ENCODE measurements at places on chromosomes 5 and 9.

DNA sequence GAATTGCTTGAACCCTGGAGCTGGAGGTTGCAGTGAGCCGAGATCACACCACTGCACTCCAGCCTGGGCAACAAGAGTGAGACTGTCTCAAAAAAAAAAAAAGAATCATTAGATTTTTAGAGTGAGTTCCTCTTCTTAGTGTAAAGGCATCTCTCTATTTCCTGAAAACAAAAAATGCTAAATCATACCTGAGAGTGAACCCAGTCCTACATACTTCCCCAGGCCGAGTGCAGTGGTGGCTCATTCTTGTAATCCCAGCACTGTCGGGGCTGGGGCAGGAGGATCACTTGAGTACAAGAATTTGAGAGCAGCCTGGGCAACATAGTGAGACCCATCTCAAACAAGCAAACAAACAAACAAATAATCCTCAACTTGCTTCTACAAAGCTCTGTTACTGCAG, 38.2 kb upstream of the LPAR1 start:
- DNase-seq, result no peak

GRCh38 chr5:68334553-68334886, 119.0 kb downstream of the PIK3R1 start:
- DNase-seq, result no peak

- no peak for DNase-seq
Observed at GRCh38 chr5:176624938-176625337, 5.4 kb downstream of the SNCB start.

DNA sequence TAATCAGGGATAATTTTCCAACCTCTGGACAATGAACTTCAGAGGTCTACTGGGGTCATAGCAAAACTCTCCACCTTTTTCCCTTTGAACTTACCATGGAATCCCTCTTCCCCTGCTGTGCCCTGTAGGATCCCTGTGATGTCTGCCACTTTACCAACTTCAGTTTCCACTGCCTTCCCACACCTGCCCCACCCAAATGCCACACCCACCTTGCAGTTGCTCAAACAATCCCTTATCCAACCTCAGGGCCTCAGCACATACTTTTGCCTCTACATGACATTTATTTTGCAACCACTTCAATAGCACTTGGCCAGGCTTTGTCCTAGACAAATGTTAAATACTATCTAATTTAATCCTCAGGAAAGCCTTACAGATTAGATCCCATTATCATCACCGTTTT, 463.7 kb upstream of the WWC1 start:
- DNase-seq, result no peak

DNA sequence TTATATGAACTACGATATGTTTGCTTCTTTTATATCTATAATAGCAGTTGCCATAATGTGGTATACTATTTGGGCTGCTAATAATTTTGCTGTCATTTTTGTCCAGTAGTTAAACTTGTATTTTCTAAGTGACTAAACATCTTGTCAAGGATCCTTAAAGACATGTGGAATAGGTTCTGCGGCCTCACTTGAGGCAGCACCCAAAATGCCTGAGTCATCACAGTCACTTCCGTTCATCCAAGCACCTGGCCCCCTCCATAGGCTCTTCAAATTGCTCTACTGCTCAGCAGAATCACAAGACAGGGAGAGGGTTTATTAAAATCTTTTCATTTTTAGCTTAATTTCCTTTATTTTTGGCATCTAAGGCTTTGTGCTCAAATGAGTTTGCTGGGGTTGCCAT, 259.1 kb downstream of the AOPEP start:
- no peak for DNase-seq

GRCh38 chr9:124398191-124398935, 16.9 kb downstream of the PSMB7 start:
- DNase-seq, result no peak

DNA sequence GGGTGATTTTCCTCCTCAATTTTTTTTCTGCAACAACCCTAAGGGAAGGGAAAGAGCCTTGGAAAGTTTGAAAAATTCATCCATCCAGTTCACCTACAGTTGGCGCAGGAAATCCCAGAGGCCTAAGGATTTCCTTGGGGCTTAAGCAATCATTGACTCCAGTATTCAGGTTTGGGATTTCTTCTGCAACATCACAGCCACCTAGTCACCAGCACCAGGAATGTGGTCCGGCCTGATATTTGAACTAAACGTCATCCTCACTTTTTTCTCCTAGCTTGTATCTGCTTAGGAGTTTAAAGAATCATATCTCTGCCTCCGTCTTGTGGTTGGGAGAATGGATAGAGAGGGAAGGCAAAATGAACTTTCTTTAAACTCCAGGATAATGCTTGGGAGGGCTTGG, 20.2 kb upstream of the TLE4 start:
- no peak for DNase-seq

GRCh38 chr9:12166518-12166917, 526.7 kb upstream of the TYRP1 start:
- no peak for DNase-seq

- no peak for DNase-seq
Observed at GRCh38 chr5:127832067-127832466, 128.9 kb downstream of the CCDC192 start.

- DNase-seq, result no peak
Observed at GRCh38 chr9:95974389-95974788, 98.9 kb downstream of the ERCC6L2 start.

GRCh38 chr5:79318935-79319614, 83.1 kb downstream of the JMY start:
- DNase-seq, result no peak

GRCh38 chr5:126851501-126852011, 74.6 kb downstream of the LMNB1 start:
- DNase-seq, result no peak

- no peak for DNase-seq
Observed at GRCh38 chr9:16679327-16679821, 191.1 kb downstream of the BNC2 start.

GRCh38 chr9:4242239-4242638, 57.6 kb downstream of the GLIS3 start:
- no peak for DNase-seq

GRCh38 chr5:64147379-64147778, 18.3 kb upstream of the RNF180 start:
- DNase-seq, result no peak

DNA sequence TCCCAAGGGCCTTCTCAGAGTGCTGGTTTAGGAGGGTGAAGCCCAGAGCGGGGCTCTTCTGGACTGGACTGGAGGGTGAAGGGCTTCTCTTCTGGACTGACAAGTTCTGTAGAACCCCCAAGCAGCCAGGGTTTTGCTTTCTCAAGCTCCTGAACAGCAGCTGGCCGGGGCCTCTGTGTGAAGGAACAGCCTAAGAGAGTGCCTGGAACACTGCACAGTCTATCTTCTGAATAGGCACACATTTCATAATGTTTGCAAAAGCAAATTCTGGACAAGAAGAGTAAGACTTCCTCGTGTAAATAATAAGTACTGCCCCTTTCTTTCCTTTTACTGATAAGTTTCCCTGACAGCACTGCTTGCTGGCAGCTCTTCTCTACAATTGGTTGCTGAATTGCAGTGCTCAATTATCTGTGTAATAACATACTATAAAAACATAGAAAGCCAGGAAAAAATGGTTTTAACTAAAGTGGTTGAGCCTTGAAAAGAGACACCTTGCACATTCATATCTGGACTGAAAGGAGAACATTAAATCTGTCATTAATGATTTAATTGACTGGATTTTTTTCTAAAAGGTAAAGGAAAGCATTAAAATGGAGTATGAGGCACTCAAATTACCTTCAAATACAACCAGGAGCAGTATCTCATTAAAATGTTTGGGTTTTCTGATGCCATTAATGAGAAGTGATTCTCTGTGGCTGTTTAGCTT, 20.5 kb downstream of the MAST4 start:
- no peak for DNase-seq

DNA sequence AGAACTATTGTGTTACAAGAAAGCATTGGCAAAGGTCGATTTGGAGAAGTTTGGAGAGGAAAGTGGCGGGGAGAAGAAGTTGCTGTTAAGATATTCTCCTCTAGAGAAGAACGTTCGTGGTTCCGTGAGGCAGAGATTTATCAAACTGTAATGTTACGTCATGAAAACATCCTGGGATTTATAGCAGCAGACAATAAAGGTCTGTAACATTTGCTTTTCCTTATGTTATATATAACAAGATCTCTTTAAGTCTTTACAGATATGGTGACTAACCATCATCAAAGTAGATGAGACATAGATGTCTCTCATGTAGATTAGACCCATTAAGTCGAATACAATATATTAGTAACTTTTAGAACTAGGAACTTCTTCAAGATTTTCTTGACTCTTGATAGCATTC, 33.0 kb downstream of the TGFBR1 start:
- DNase-seq, result no peak

DNA sequence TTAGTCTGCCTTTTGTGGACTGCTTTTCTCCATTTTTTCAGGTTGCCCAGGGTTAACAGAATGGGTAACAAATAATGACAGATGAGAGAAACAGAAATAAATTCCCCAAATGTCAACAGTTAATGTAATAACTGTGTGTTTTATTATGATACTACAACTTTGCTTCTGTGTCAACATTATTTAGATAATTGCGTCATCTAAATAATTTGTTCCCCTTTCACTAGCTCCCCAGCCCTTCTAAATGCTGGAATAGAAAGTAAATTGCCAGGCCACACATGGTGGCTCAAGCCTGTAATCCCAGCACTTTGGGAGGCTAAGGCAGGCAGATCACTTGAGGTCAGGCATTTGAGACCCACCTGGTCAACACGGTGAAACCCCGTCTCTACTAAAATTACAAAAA, 53.5 kb downstream of the RNF38 start:
- DNase-seq, result no peak

DNA sequence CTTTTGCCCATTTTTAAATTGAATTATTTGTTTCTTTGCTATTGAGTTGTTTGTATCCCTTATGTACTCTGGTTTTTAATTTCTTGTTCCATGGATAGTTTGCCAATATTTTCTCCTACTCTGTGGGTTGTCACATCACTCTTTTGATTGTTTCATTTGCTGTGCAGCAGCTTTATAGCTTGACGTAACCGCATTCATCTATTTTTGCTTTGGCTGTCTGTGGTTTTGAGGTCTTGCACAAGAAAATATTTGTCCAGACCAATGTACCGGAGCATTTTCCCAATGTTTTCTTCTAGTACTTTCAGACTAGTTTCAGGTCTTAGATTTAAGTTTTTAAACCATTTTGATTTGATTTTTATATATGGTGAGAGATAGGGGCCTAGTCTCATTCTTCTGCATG, 36.2 kb upstream of the ZNF366 start:
- DNase-seq, result no peak

- DNase-seq, result no peak
Observed at GRCh38 chr5:2683720-2684119, 67.8 kb downstream of the IRX2 start.

- no peak for DNase-seq
Observed at GRCh38 chr5:111229871-111230810, 6.0 kb downstream of the CAMK4 start.

DNA sequence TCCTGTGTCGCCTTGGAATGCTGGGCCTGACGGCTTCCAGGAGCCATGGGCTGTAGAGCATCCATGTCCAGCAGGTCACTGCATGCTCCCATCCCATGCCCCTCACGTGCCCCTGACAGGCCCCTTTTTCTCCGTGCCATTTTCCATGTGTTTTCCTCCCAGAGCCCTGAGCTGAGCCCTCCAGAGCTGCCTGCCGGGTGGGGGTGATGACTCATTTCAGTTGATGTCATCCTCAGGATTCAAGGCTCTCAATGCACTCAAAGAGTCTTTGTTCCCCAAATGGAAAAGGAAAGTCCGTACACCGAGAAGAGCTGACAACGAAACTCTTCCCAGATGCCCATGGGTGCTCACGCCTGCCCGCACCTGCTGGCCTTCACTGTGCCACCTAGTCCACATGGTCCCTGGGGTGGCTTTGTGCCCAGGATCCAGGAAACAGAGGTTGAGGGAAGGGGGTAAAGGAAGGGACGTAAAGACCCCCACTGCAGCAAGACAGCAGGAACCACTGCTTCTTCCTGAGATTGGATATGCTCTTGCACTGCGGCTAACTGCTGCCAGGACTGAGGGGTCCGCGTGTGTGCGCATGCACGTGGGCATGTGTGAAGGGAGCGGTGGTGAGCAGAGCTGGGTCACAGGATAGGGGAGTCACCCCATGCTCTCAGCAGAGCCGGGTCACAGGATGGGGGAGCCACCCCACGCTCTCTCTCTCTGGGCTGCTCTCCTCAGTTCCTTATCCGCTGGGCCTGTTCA, 27.6 kb downstream of the COL15A1 start:
- no peak for DNase-seq

DNA sequence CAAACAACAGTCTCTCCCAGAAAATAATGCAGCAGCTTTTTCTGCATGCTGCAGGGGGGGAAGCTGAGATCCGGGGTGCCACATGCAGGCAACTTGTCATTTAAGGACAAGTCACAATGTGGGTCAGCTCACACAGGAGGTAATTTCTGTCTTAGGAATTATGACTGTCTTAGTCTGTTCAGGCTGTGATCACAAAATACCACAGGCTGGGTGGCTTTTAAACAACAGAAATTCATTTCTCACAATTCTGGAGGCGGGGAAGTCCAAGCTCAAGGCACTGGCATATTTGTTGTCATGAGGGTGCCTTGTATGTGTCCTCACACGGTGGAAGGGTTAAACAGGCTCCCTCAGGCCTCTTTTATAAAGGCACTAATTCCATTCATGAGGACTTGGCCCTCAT, 127.7 kb downstream of the DIRAS2 start:
- DNase-seq, result no peak

- no peak for DNase-seq
Observed at GRCh38 chr5:62767650-62768049, 189.0 kb downstream of the LRRC70 start.

- DNase-seq, result no peak
Observed at GRCh38 chr5:65264420-65264819, 217.3 kb downstream of the ADAMTS6 start.

DNA sequence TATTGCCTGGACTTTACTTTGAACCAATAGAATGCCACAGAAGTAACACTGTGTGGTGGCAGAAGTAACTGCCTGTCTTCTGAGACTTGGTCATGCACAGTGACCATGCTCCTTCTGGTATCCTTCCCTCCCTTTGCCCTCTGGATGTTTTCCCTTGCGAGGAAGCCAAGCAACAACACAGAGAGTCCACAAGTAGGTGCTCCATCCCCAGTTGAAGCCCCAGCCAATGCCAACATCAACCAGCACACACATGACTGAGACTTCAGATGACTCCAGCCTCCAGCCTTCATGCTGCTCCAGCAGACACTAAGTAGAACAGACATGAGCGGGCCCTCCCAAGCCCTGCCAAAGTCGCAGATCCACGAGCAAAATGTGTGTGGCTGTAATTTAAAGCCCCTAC, 129.6 kb downstream of the EPB41L4A start:
- no peak for DNase-seq

Data from NCI-H1436 (cell line).